ENCODE measurements at places on chromosomes 16 and 17.

GRCh38 chr17:15441315-15441714, 26.1 kb downstream of the CDRT4 start:
- no peak for DNase-seq

- peak; percentile 59 for DNase-seq
Observed at GRCh38 chr17:30274887-30275286, 16.9 kb downstream of the BLMH start.

GRCh38 chr17:15406081-15406480, 61.3 kb downstream of the CDRT4 start:
- DNase-seq = peak; percentile 63

DNA sequence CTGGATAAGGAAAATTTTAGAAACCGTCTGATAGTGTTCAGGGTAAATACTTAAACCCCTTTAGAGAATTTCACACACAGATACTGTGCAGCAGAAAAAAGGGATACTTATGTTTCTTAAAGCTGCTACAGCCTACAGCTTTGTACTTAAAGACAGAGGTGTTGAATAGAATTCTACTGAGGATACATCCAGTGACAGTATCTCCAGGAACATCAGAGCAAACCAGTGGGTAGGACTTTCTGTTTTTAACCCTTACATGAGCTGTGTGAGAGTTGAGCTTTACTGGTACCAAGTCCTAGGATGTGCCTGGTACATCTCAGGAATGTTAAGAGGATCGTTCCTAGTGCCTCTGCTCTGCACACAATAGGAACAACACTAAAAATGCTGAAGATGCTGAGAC, 191.5 kb downstream of the FTO start:
- DNase-seq = no peak

DNA sequence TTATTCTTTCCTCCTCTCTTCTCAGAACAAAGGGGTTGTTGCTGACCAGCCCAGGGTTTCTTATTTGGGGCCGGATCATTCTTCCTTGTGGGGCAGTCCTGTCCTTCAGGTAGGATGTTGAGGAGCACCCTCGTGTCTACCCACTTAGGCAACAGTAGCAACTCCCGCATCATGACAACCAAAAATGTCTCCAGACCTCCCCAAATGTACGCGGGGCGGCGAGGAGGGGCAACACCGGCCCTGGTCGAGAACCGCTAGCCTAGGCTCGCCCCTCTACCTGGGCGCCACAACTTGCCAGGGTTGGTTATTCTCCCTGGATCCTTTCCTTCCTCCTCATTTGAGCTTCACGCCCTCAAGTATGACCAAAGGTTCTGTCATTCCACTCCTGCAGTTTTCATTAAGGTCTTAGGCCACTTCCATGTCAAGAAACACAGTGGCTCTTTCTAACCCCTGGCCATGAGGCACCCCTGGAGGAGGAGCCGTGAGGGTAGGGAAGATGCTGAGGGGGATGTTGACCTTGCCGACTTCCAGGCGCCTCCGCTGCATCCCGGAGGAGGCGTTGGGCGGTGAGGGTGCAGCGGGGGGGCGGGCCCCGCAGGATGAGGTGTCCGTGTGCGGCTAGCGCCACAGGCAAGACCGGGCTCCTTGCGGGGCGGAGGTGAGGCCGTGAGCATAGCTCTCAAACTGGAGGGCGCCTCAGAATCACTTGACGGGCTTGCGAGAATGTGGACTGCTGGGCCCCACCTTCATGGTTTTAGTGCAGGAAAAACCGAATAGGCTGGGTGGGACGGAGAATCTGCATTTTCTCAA, 712 bp upstream of the SPECC1 start:
- DNase-seq = peak; percentile 20

- DNase-seq = no peak
Observed at GRCh38 chr17:39208136-39208535, 8.1 kb downstream of the RPL19 start.

GRCh38 chr16:83328936-83329335, 478.8 kb upstream of the HSBP1 start:
- no peak for DNase-seq

DNA sequence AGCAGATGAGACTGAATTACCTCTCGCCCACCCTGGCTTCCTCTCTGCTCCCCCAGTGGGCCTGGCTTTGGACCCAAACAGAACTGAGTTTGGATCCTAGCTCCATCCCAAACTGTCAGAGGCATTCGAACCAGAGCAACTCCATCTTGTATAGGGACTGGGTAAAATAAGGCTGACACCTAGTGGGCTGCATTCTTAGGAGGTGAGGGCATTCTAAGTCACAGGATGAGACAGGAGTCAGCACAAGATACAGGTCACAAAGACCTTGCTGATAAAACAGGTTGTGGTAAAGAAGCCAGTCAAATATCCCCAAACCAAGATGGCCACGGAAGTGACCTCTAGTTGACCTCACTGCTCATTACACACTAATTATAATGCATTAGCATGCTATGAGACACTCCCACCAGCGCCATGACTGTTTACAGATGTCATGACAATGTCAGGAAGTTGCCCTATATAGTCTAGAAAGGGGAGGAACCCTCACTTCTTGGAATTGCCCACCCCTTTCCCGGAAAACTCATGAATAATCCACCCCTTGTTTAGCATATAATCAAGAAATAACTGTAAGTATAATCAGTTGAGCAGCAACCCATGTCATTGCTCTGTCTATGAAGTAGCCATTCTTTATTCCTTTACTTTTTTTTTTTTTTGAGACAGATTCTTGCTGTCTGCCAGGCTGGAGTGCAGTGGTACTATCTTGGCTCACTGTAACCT, 44.4 kb downstream of the LYRM1 start:
- peak; percentile 40 for DNase-seq

- no peak for DNase-seq
Observed at GRCh38 chr16:30187971-30188561, 4.7 kb downstream of the CORO1A start.

DNA sequence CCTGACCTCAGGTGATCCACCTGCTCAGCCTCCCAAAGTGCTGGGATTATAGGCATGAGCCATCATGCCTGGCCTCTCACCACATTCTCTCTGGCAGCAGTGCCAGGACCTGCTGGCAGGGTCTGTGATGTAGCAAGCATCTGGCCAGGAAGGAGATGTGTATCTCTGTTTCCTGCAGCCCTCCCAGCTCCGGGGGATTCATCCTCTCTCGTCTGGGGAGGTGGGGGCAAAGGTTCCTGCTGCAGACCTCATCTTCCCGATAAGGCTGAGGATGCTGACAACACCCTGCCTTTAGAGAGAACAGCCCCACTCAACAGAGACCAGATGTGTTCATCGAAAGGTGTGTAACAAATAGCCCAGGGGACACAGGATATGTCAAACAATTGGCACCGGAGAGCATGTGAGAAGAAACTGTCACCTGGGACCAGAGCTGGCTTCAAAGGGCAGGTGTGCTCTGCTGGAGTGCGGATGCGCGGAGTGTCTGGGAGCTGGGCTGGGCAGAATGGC, 54.8 kb upstream of the SEC14L1 start:
- no peak for DNase-seq

- DNase-seq = no peak
Observed at GRCh38 chr17:82045936-82046484, 5.6 kb downstream of the RFNG start.

DNA sequence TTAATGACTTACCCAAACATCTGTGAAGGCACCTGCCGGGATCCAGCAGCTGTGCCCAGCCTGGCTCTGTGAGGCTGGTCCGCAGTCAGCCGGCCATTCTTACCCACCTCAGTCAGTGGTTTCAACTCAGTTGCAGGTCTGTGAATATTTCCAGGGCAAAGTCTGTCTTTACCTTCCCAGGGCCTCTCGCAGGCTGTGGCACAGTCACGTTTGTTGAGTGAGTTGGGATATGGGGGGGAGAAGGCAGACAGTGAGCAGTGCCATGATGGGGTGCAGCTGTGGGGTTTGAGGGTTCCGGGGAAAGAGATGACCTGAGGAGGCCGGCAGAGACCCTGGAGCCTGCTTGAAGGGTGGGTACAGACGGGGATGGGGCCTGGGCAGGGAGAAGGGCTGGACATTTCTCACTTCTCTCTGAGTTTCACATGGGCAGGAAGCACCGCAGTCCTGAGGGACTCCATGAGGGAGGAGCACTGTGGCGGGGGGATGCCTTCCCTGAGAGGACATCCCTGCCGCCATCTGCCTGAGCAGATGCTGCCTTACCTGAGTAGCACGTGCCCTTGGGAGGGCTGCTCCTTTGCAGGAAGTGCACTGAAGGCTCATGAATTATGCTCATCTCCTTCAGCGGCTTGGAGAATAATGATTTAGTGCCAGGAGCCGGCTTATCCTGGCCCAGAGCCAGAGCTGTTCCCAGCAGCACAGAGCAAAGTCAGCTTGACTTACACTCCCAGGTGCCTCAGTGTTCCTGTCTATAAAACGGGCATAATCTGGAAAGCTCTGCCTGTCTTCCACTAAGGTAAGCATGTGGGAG, 48.1 kb downstream of the KSR1 start:
- DNase-seq = no peak

DNA sequence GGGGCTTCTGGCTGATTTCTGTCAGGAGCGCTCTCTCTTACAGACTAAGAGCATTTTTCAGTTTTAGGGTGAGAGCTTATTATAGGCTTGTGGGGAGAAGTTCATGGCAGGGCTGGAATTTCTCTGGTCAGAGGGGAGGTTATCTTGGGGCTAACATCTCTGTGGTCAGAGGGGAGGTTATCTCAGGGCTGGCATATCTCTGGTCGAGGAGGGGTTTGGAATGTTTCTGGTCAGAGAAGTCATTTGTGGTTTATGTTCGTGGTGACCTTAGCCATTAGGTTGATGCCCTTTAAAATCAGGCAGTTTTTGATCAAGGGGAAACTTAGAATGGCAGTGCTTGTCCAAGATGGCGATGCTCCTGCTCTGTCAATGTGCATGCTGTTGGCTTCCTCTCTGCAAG, 10.8 kb upstream of the USP31 start:
- DNase-seq = no peak

DNA sequence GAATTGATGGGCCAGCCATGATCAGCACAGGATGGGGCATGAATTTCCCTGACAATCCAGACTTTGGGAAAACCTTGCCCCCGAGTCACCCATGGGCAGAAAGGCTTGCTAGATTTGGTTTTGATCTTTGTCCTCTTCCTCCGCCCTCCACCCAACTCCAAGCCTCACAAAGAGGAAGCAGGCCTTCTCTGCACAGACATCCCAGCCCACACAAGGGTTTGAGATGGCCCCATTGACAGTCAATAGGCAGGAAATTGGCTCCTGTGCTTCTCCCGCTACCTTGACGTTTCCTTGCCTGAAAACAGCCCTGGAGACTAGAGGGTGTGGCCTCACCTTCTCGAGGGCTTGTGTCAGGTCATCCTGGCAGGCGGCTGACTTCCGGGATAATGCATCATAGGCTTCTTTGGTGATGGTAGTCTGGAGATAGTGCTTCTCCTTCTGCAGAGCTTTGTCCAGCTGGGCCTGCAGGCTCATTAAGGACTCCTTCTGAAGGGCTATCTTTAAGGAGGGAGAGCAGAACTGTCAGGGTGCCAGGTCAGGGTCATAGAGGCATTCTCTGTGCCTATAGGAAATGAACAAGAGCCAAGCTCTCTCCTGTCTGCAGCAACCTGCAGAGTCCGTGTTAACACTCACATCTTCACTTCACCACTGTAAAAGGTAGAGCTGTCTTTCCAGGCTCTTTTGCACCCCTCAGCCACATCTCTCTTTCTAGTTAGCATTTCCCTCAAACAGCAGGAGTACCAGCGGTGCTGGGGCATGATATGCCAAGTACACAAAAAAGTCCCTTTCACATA, 32.2 kb downstream of the DHX38 start:
- no peak for DNase-seq

DNA sequence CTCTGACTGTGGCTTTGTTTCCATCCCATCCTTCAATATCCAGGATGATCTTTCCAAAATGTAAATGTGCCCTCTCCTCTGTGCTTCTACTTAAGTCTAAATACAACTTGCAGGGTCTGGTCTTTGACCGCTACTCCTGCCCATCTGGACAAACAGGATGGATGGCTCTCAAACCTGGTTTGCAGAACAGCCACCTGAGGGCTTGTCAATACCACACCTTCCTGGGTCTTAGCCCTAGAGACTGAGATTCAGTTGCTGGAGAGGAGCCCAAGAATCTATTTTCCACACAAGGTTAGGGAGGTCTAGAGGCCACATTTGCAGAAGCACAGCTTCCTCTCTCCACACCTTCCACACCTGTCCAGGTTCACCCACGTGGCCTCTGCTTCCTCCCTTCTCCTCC, 1.9 kb upstream of the GRB7 start:
- DNase-seq = no peak

GRCh38 chr17:30472238-30472890, 4.8 kb upstream of the GOSR1 start:
- peak; percentile 5 for DNase-seq

DNA sequence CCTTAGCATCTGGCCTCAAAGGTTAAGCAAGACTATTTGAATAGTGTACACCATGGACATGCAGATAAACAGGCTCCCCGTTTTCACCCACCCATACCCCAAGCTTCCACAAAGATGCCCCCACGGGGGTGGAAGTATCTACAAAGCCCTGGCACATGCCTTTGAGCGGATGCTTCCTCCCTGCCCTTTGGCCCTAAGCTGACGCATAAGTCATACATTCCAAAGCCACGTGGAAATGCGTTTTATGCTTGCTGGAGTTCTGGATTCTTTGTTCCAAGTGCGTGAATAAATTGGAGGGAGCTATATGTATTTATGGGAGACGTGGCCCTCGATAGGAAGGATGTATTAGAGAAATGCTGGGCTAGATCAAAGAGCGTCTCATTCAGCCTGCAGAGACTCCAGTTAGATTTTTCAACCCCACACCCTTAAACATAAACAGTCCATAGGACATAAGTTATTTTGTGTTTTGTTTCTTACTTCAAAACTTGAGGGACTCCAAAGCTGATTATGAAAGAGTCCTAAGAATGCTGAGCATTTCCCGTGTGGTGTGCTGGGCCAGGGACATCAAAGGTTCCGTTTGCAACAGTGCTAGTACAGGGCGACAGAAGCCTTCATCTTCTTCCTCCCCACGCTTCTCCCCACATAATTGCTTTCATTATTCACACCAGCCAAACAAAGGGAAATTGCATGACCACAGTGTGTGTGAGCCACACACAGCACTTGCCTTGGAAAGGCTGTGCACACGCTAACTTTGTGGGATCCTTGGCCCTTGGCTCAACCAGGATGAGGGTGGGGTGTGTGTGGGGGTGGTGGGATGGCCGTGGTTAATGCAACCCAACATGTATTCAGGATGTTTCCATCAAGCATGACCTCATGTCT, 73.6 kb downstream of the WIPI1 start:
- DNase-seq = peak; percentile 58

DNA sequence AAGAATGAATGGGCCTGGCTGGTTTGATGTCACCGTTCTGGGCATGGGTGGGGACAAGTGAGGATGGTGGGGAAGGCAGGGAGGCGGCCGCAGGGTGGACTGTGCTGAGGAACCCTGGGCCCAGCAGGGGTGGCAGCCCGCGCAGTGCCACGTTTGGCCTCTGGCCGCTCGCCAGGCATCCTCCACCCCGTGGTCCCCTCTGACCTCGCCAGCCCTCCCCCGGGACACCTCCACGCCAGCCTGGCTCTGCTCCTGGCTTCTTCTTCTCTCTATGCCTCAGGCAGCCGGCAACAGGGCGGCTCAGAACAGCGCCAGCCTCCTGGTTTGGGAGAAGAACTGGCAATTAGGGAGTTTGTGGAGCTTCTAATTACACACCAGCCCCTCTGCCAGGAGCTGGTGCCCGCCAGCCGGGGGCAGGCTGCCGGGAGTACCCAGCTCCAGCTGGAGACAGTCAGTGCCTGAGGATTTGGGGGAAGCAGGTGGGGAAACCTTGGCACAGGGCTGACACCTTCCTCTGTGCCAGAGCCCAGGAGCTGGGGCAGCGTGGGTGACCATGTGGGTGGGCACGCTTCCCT, 6.5 kb upstream of the SERPINF1 start:
- DNase-seq = no peak

GRCh38 chr17:35283767-35284166, 40.9 kb downstream of the SLFN5 start:
- no peak for DNase-seq

GRCh38 chr16:86244936-86245335, 265.4 kb upstream of the FOXF1 start:
- DNase-seq = no peak

Measured in kidney tubule cell (primary cell).